ENCODE measurements at places on chromosomes 2 and 18.
A peak's percentile ranks its signal among the peaks of the same experiment; 100 is the strongest.

DNA sequence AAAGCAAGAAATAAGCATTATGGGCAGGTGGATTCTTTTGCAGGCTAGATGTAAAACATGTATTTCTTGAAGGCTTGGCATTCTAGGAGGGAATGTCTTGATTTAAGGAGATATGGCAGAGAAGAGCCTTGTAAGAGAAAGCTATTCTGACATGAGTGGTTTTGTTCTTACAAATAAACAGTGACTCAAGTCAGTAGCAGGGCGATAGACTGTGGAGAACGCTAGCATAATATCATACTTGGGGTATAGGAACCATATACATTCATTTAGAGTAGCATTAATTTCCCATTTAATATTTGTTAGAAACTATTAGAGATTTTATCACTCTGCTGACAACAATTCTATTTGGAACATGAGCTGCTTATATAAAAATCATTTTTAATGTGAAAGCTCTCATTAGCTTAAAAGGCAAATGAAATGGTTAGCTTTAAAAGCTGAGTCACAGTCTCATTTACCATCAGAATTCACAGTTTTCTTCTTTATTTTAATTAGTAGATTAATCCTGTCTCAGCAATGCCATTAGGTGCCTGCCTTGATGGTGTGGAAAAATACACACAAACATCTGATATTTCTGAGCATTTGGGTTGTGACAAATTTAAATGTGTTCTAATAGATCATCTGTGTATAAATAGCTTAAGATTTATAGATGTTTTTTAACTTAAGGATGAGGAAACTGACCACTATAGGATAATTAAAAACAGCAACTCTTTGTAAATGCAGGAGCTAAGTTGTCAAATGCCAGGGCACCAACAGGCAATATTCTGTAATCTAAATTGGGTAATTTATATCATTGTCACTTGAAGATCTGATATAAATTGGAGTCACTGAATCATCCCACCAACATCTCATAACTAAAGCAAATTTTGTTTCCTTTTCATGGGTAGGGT is 276.7 kb downstream of the PLCL1 start:
- no peak for DNase-seq

DNA sequence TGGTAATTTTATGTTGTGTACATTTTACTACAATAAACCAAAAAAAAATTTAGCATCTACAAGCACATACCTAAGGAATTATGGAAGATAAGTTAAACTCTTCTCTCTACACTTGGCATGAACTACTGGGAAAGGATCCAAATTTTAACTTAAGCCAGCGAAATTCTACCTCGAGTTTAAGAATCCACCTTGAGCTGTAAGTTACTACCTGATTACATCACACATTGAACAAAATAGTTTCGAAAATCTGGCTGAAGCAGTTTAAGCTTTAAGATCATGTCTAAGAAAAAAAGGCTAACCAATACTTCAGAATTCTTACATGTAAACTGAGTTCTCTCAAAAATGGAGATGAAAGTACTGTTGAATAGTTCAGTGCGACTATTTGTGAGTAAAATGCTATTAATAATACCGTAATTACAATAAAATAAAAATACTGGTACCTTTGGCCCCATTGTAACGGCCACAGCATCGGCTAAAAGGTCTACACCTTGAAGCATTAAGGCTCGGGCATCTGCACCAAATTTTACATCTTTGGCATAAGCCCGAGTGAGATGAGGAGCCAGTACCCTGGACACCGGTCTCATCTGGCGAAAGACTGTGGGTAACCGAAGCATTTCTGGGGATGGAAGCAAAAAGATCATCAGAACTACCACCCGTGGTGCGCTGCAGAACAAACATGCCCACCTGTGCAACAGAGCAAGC is 1.3 kb downstream of the HSPD1 start:
- no peak for DNase-seq

- no peak for DNase-seq
Observed at GRCh38 chr2:16960579-16960978, 294.9 kb upstream of the CYRIA start.

DNA sequence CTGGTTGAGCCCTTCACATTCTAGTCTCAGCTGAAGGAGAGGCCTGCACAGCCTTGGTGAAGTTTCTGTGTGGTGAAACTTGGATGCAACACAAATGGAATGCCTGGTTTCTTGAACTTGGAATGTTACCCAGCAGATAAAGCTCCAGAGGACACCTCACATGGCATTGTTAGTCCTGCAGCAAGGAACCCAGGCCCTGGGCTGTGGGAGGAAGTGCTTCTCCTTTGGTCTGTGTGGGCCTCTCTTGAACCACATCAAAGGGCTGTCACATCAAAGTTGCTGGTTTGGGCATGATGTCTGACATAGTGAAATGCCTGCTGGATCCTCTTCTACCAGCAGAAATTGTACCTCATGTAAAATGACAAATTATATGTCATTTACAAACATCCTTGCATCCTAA is 198.5 kb downstream of the FHOD3 start:
- no peak for DNase-seq

GRCh38 chr2:71849111-71849510 is 298.6 kb downstream of the CYP26B1 start:
- no peak for DNase-seq

DNA sequence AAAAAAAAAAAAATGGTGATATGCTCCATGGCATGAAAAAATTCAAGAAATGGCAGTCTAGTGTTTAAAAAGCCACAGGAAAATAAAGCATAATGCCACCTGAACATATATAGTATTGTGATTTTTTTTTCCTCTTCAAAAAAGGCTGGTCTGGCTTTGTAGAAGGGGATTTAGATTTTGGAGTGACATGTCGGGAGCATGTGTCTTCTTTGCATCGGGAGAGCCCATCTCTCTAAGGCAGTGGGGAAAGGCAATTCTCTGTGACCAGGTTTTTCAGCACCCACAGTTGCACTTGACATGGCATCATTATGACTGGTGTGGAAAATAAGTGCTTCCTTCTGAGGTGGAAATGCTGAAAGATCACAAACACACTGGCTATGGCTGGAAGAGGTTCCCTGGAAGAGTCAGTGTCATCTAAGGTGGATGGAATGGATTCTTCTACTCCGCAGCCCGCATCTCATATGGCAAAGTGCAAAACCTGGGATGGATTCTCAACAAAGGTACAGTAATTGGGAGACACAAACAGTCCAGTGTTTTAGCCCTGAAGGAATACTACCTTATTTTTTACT is 172.5 kb downstream of the AGAP1 start:
- peak; percentile 59 for DNase-seq

- DNase-seq, result no peak
Observed at GRCh38 chr2:62415019-62415431, 91.0 kb downstream of the TMEM17 start.

DNA sequence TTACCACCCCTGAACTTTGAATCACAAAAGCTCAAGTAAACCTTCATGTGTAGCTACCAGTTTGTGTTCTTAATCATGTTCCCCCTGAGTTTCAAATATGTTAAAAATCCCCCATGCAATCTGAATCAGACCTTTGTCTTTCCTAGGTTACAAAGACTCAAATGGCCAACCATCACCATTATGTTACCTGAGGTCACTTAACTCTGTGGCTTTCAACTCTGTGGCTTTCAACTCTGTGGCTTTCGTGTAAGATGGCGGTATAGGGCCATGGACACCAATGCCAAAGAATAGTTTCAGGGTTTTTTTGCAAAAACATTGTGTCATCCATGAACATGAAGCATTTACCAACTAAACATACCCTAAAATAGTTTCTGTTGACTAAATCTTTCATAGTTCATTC is 6.7 kb downstream of the ERMN start:
- DNase-seq, result no peak

GRCh38 chr18:51724790-51725721 is 527.6 kb upstream of the MEX3C start:
- DNase-seq, result no peak

DNA sequence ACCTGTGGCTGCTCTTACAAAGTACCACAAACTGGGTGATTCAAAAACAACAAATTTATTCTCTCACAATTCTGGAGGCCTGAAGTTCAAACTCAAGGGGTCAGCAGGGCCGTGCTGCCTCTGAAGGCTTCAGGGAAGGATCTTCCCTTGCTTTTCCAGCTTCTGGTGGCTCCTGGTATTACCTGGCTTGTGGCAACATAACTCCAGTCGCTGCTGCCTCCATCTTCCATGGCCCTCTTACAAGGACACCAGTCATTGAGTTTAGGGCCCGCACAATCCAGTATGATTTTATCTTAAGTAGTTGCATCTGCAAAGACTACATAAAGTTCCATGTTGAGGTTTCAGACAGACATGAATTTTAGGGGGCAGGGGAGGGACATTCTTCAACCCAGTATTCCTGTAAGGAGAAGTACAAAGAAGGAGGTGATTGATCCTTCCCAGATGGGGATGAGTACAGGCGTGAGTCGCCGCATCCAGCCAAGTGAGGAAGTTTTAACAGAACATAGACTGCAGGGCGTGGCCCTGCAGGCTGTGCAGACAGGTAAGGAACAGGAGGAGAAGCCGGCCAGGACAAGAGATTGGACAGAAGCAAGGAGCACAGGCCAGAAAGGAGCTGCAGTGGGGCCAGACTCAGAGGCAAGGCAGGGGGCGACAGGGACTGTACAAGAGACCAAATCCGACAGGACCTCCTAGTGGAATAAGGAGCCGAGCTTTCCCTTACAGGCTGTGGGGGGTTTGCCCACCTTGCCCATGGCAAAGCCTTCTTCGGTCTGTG is 44.4 kb upstream of the BZW1 start:
- DNase-seq, result no peak

DNA sequence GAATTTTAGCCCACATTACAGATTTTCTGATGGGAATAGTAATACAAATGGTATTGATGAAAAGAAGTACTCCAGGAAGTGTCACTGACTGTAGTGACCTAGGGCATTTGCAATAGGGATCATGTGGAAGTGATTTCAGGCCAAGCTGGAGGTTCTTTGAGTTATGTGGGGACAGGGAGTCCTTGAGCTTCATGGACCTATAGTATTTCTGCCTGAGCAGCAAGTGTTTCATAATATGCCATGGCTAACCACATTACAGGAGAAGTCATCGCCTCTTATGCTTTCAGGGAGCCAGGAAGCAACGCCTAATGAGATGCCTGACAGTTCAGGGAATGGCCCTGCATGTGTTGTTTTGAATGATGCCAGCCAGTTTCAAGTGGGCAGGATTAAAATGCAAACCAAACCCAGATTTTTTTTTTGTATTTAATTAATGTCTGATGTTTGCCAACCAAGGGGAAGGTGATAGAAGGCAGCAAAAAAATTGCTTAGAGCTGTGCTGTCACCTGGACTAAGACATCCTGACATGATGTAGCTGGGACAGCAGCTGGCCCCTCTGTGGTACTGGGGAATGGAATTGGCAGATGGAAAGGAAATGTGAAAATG is 109.5 kb downstream of the RAPGEF4 start:
- no peak for DNase-seq

DNA sequence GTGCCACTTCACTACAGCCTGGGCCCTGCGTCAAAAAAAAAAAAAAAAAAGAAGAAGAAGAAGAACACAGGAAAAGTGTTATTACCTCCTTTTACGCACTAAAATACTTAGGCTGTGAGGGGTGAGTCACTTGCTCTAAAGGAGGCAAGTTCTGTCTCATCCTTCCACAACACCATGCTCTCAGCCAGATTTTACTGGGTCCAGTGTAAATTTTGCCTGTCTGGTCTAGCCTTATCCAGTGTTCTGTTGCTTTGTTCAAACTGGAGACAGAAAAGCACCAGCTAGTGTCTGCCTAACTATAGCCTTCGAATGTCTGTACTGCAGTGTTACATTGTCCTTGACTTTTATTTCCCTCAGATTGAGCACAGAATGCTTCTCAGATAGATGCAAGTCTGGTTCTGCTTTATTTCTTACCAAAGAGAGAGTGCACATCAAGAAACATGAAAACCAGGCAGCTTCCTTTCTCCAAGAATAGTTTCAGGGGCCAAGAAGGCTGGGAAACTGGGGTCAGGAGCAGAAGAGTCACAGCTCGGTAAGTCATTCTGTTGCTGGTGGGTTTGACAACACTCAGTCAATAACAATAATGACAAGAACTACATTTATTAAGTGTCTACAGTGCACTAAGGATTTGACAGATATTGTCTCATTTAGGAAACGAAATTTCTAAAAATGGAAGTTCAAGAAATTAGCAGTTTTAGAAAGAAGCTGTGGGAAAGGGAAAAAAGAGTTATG is 3.1 kb upstream of the MSGN1 start:
- no peak for DNase-seq

- no peak for DNase-seq
Observed at GRCh38 chr18:62418258-62418657, 93.1 kb downstream of the TNFRSF11A start.

- peak; percentile 7 for DNase-seq
Observed at GRCh38 chr2:241895712-241896641, 26.4 kb downstream of the RTP5 start.
